Stimulated activated CD8-positive, alpha-beta memory T cell treated with anti-CD3 and anti-CD28 coated beads, Interleukin-15, amount 100 ng/mL, for 4 hours (primary cell): ENCODE measurements at places on chromosomes 3 and 15.

DNA sequence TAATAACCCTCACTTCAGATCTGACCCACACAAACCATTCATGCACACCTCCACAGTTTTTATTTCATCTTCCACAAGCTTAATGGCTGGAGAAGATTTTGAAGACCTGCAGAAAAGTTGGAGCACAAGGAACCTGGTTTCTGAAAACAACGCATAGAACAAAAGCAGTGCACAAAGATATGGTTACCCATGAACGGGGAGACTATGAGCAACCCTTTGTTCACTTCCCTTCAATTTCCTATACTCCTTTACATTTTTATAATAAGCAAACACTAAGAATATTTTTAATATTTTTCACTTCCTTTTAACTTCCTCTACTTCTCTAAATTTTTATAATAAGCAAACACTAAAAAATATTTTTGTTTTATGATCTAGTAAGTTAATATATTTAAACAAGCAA, 103.5 kb upstream of the UBE2E2 start:
- no peak for DNase-seq

DNA sequence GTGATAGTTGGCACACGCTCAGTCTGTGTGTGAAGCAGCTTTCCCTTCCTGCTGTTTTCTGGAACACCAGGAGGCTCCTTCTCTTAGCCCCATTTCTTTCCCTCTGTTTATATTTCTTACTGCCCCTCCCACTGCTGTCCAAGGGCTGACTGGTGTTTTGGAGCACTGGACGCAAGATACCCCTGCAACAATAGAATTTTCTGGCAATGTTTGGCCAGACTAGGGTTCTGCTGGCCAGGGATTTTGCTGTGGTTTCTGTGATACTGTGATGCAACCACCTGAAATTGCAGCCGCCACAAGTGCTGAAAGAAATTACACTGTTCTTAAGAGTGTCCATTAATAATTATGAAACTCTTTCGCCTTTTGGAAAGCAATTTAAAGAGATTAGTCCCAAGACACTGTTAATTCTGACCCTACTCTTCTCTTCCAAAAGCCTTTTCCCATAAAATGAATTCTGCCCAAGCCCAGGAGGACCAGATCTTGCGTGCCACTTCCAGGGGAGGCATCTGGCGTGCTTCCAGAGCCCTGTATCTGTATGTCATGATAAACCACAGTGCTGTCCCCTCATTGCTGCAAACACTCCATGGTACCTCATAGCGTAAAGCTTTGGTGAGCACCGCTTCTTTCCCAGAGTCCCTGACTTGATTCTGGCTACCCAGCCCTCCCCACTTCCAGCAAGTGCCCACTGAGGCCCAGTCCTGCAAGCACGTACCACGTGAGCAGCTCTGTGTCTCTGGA, 159.4 kb upstream of the CHRM5 start:
- DNase-seq: no peak

DNA sequence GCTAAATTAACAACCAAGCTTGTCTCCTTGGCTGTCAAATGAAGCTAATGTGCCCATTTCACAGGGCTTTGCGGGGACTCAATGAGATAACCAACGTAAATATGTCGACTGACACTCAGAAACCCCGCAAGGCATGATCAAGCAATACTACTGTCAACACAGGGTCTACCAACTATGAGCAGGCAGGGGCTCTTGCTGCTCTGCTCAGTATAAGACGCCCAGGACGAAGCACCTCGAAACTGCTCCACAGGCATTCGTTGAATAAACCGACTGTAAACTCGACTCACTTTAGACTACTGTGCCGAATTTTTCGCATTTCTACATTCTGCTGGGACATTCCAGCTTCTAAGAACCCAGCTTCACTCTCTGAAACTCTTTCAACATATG, 55.0 kb downstream of the FEZF2 start:
- no peak for DNase-seq

GRCh38 chr3:40104441-40104840, 205.1 kb upstream of the EIF1B start:
- no peak for DNase-seq

DNA sequence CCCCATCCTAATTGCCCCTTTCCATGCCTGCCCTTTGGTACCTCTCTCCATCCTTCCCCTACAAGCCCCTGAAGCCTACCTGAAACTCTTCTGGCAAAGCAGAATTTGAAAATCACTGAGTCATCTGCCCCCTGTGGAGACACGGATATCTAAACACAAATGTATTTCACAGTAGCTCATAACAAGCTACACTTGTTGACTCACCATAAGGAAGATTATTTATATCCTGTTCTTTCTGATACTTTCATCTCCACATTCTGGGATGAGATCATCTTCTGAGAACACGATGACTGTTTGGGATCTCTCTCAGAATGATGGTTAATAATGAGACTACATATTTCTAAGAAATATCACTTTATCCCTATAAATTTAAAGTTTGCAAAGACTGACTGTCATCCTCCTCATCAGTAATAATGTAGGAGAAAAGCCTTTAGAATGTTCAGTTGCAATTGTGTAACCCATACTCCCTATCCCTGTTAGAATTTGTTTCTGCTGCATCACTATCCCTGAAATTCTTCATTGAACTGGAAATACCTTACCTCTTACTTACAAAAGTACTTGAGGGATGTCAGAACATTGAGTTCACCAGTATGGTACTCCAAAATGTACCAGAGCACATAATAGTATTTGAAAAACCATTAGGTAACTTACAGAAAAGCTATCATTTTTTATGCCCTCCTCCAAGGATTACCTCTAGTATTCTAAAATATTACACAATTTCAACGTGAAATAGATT, 116.1 kb upstream of the IL12A start:
- no peak for DNase-seq

DNA sequence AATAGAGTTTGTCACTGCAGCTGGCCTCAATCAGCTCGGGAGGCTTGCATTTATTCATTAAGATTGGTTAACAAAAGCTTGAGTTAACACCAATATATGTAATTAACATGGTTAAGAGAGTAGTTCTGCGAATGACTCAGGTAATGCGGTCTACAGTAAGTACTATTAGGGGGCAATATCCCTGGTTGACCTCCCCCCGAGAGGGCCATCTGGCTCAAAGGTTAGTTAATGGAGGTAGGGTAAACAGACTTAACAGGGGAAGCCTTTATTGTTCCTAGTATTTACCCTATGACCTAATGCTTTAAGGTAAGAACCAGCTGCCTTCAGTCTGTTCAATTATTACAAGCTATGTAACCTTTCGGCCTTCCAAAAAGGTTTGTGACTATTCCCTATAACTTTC, 403.3 kb upstream of the SGO1 start:
- no peak for DNase-seq

GRCh38 chr3:181917027-181917426, 205.3 kb downstream of the SOX2 start:
- DNase-seq: no peak

DNA sequence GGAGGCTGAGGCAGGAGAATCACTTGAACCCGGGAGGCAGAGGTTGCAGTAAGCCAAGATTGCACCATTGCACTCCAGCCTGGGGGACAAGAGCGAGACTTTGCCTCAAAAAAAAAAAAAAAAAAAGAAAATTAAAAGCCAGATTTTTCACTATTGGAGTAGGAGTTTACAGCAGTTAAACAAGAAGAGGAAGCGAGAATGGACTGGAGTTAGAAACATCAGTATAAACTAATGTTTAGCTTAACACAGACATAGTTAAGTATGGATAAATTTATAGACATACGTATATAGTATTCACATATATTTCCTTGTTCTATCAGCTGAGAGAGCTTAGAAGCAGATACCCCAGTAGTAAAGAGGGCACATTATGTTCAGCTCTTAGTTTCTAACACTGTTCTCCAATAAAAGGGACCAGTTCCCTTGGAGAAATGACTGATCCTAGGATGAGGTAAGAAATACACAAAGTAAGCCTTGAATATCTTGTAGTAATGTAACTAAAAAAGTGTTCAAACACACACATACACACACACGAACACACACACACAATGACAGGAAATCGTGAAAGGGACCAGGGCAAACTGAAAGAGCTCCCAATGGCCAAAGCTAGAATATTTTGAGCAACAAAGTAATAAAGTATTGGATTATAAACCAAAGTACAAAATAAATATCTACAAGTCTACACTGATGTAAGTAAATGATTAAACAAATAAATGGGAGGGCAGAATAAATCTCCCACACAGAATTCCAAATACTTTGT, 25.1 kb downstream of the PIK3CB start:
- no peak for DNase-seq

- no peak for DNase-seq
Measured at GRCh38 chr3:177314897-177315296, 117.6 kb upstream of the TBL1XR1 start.

DNA sequence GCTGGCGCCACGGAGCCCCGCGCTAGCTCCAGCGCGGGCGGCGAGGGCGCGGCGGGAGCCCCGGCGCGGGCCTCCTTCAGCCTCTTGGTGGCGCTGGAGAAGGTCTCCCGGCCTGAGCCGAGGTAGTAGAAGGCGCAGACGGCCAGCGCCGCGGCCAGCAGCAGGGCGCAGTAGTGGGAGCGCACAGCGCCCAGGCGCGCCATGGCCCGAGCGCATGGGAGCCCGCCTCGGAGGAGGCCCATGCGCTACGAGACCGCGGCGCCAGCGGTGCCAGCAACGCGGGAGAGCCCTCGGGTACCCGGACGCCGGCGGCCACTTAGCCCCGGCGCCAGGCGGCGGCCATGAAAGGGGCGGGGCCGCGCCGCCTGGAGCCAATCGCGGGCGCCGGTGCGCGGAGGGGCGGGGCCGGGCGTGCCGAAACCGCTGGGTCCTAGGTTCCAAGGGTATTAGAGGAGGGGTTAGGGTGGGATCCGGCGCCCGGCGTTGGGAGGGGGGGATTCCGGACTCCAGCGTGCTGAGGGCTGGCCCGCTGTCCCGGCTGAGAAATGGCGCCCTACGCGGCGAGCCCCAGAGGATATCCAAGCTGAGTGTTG, at the start of gene XXYLT1:
XXYLT1 (minus strand) TSS at position 343 of the 593 bp plus-strand sequence; CDS start at position 242, 101 bp downstream.
- peak; percentile 78 for DNase-seq

DNA sequence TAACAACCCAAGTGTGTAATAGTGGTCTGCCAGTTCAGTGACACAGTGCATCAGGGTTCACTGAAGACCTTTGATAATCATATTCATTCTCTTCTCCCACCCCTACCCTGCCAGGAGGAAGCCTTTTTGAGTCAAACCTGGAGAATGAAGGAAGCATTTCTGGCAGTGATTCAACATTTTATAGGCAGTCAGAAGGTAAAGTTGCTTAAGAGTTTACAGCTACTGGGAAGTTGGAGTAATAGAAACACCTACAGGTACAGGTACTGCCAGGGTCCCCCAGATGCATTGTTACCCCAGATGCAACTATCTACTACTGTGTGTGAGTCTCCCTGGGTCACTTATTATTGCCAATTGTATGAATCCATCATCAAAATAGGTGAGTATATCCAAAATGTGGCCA, 146.9 kb upstream of the EIF1B start:
- DNase-seq: no peak

DNA sequence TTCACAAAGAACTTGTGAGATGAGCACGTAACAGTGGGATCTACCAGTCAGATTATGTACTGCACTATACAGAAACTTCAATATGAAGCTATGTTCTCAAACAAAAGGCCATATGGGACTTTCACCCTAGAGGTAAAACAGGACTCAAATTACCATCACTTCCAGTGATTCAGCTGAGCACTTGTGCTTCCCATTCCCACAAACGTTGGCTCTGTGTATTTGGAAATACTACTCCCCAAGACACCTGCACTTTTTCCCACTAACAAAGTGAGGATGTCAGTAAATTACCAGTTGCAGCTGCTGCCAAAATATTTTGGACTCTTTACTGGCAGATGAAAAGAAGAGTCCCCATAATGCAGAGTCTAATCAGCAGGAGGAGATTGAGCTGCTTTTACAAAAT, 1570.1 kb downstream of the SI start:
- no peak for DNase-seq

DNA sequence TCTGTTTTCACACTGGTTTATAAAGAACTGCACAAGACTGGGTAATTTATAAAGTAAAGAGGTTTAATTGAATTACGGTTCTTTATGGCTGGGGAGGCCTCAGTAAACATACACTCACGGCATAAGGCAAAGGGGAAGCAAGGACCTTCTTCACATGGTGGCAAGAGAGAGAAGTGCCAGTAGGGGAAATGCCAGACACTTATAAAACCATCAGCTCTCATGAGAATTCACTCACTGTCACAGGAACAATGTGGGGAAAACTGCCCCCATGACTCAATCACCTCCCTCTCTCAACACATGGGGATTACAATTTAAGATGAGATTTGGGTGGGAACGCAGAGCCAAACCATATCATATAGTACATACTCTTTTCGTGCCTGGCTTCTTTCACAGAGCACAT, 42.4 kb downstream of the MAP2K1 start:
- no peak for DNase-seq

GRCh38 chr3:185744997-185745843, 79.6 kb downstream of the IGF2BP2 start:
- DNase-seq: no peak

GRCh38 chr3:149662240-149662887, 4.5 kb upstream of the WWTR1 start:
- no peak for DNase-seq

DNA sequence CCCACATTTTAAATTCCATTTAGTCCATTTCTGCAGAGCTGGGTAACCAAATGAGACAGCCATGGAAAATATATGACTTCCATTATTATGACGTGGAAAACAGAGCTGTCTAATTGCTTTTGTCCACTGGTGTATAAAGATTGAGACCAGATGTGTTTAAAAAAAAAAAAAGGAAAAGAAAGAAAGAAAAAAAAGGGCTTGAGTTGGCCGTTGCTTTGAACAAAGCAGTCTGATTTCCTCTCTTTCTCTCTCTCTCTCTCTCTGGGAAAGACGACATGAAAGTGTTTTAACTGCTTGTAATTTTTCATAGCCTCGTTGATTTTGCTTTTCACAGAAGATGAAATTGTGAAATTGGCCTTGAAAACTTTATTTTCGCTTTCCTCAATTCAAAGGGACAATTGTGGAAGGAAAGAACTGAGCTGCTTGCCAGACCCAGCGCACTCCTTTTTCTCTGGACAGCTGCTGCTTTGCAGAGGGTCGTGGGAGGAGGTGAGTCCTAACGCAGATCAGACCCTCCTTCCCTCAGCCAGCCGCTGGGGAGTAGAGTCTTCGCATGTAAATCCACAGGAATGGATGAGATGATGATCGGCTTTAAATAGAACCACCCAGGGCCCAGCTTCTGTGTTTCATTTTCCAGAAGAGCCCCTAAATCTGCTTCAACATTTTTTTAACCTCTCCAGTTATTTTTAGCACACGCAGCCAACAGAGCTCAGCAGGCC, 42.8 kb upstream of the UBE2E1 start:
- DNase-seq: no peak

- no peak for DNase-seq
Measured at GRCh38 chr3:189272500-189273119, 100.8 kb downstream of the TPRG1 start.

GRCh38 chr15:90360746-90361145, 8.7 kb downstream of the ZNF774 start:
- no peak for DNase-seq
